ENCODE measurements at places on chromosomes 11 and 22.

- no peak for DNase-seq
Measured at GRCh38 chr22:45477366-45478107, 25.1 kb upstream of the FBLN1 start.

- no peak for DNase-seq
Measured at GRCh38 chr22:45319324-45319685, 9.6 kb downstream of the FAM118A start.

- DNase-seq, result no peak
Measured at GRCh38 chr11:34198523-34198922, 93.1 kb downstream of the NAT10 start.

DNA sequence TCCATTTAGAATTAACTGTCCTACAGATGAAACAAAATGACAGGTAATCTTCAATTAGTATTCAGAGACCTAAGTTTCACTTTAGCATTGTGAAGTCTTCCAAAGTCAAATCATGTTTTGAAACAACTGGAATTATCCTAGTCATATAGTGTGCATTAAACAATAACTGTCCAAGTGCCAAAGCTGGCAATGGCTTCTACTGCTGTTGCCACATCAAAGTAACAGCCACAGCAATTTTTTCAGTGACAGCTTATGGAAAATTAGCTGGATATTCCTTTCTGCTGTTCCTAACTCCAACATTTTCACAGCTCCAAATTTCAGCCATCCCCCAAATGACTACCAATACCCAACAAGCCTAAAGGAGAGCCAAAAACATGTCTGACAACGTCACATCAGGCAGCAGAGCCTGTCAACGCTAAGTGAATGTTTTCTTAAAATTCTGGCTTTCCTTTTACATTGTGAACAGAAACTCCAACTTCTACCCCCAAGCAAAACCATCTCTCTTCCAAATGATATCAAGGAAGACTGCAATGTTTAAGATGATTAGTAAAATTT lies 45.3 kb upstream of the CCDC34 start:
- no peak for DNase-seq

- peak; percentile 39 for DNase-seq
Measured at GRCh38 chr11:114059278-114059983, at the start of gene ZBTB16. Gene ZBTB16, plus strand, starts transcription at chr11:114059711. Its CDS starts 3,590 bp downstream, at chr11:114063301.
